Activated CD4-positive, alpha-beta T cell treated with anti-CD3 and anti-CD28 coated beads, Interleukin-2, amount 10 ng/mL, durations not matched to agents 24 days and 14 days (primary cell): ENCODE measurements at places on chromosomes 6 and 20. TPM values are rescaled to one million over a fixed set of nuclear protein-coding genes. Genes with fewer than 3 reads are reported as not detected.

DNA sequence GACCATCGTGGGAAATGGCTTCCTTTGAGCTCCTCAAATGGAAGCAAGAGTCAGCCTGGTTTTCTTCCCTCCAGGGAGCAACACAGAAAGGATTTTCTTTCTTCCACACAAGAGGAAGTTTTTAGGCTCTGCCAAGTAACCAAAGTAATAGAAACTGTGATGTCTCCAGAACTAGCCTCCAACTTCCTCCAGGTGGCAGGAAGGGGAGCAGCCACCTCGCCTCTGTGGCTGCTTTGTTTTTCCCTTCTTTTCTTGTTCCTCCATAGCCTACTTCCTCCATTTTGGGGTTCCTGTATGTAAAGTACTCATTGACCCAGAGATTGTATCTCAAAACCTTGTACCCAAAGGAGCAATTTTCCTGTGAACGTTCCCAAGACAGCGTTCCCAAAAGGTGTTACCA, 32.7 kb upstream of the CCR6 start:
- H3K4me3 ChIP-seq = no peak overlapping the region
- H3K4me1 ChIP-seq = peaks cover 31% of the 10 kb centered on the region
- no peaks in the 10 kb centered on the region for H3K36me3 ChIP-seq
- H3K27ac ChIP-seq = no peak overlapping the region
- H3K27me3 ChIP-seq = peaks cover 1% of the 10 kb centered on the region

- H3K27ac ChIP-seq = no peak overlapping the region
- peaks cover 39% of the 10 kb centered on the region for H3K27me3 ChIP-seq
- no peak overlapping the region for H3K4me3 ChIP-seq
- no peaks in the 10 kb centered on the region for H3K4me1 ChIP-seq
Measured at GRCh38 chr6:41642960-41643898, 5.0 kb downstream of the MDFI start.

- no peaks in the 10 kb centered on the region for H3K36me3 ChIP-seq
- DNase-seq = no peak
- no peaks in the 10 kb centered on the region for H3K27me3 ChIP-seq
- H3K4me3 ChIP-seq = no peak overlapping the region
- H3K4me1 ChIP-seq = no peaks in the 10 kb centered on the region
Measured at GRCh38 chr6:81172056-81172740, 580.3 kb downstream of the TENT5A start.

The PRPH2 gene
- total RNA-seq = not detected in 2 replicates

The CPXM1 gene
- total RNA-seq = 0.14 and 0.38 TPM in 2 replicates

- H3K27me3 ChIP-seq = peaks cover 4% of the 10 kb centered on the region
- H3K36me3 ChIP-seq = no peaks in the 10 kb centered on the region
- DNase-seq = no peak
- H3K4me1 ChIP-seq = no peaks in the 10 kb centered on the region
Measured at GRCh38 chr6:128672023-128672422, 151.6 kb upstream of the PTPRK start.

DNA sequence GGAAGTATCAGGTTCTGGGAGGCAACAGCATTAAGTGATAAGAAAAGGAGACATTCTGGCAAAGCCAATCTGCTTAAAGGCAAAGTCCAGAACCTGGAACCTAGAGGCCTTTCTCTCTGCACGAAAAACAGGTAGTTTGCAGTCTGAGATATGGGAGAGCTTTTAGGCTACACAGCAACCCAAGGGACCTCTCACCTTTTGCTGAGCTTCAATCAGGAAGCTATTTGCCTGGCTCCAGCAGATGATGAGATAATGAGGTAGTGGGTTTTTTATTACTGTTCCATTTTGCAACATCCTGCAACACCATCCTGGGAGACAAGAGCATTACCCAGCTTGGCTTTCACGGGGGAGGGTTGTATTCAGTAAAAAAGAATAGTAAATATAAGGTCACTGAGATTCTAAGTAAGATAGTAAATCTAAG, 143.1 kb downstream of the ADGRG6 start:
- H3K27me3 ChIP-seq = peaks cover 7% of the 10 kb centered on the region
- no peak overlapping the region for H3K4me3 ChIP-seq
- H3K36me3 ChIP-seq = no peaks in the 10 kb centered on the region

The SH3BGRL2 gene
- 0.07 and 0.14 TPM in 2 replicates for total RNA-seq

DNA sequence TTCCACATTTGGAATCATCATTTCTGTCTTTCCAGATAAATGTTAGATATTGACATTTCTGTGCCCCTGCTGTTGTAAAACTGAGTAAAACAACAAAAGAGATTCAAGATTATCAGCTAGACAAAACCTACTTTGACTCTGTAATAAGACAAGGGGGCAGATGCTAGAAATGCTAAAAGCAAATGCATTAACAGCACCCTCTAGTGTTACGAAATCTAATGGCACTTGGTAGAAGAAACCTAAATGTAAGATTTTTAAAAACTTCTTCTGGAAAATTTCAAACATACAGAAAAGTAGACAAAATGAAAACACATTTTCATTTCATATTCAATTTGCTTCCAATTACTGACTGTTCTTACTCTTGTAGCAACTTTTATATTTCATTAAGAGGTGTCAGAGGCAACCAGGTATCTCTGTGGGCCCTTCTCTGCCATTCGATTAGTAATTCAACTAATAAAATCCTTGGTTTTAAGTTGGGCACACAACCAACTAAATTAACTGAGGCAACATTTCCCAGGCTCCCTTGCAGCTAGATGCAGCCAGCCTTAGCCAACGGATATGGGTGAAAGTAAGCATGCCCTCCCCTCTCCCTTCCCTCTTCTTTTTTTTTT, 45.0 kb downstream of the SLC23A2 start:
- no peak overlapping the region for H3K27ac ChIP-seq
- peaks cover 4% of the 10 kb centered on the region for H3K4me1 ChIP-seq
- peak; percentile 77 for DNase-seq
- no peak overlapping the region for H3K4me3 ChIP-seq
- no peaks in the 10 kb centered on the region for H3K27me3 ChIP-seq
- H3K36me3 ChIP-seq = peaks cover 9% of the 10 kb centered on the region

The RAET1L gene
- total RNA-seq = not detected in 2 replicates

The EFCAB8 gene
- total RNA-seq = 0.33 and 0.54 TPM in 2 replicates

GRCh38 chr6:41286544-41287346, at the start of gene TREM1:
Gene TREM1 (minus strand): TSS chr6:41286682. CDS start chr6:41286655, 27 bp downstream.
- peaks cover 5% of the 10 kb centered on the region for H3K27me3 ChIP-seq
- peaks cover 3% of the 10 kb centered on the region for H3K4me1 ChIP-seq
- no peaks in the 10 kb centered on the region for H3K36me3 ChIP-seq
- no peak within 1 kb of the TSS for H3K4me3 ChIP-seq
- no peak for DNase-seq

- peaks cover 15% of the 10 kb centered on the region for H3K27me3 ChIP-seq
- no peaks in the 10 kb centered on the region for H3K36me3 ChIP-seq
- peak; percentile 92 for DNase-seq
Measured at GRCh38 chr6:33744001-33744848, 2.5 kb downstream of the IP6K3 start.

DNA sequence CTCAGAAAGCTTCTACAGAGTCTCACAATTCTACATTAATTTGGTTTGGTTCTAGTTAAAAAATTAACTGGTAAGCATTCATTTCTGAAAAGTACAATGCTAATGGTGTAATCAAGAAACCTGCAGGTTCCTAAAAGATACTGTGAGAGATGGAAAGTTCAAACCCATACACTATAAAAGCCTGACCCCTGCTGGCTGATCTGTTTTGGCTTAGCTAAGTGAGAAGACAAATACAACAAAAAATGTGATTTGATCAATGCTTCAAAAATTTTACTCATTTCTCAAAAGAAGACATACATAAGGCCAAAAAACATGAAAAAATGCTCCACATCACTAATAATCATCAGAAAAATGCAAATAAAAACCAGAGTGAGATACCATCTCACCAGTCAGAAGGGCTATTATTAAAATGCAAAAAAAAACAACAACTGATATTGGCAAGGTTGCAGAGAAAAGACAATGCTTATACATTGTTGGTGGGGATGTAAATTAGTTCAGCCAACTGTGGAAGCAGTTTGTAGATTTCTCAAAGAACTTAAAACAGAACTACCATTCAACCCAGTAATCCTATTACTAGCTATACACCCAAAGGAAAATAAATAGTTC, 102.8 kb downstream of the MOXD1 start:
- no peaks in the 10 kb centered on the region for H3K36me3 ChIP-seq
- H3K4me3 ChIP-seq = no peak overlapping the region
- H3K27ac ChIP-seq = no peak overlapping the region
- no peaks in the 10 kb centered on the region for H3K4me1 ChIP-seq
- H3K27me3 ChIP-seq = peaks cover 32% of the 10 kb centered on the region

- no peaks in the 10 kb centered on the region for H3K36me3 ChIP-seq
- peaks cover 5% of the 10 kb centered on the region for H3K27me3 ChIP-seq
- no peak for DNase-seq
- no peak overlapping the region for H3K4me3 ChIP-seq
Measured at GRCh38 chr6:159609652-159610178, 83.3 kb downstream of the SOD2 start.
